ENCODE measurements at places on chromosomes 6 and 20.

DNA sequence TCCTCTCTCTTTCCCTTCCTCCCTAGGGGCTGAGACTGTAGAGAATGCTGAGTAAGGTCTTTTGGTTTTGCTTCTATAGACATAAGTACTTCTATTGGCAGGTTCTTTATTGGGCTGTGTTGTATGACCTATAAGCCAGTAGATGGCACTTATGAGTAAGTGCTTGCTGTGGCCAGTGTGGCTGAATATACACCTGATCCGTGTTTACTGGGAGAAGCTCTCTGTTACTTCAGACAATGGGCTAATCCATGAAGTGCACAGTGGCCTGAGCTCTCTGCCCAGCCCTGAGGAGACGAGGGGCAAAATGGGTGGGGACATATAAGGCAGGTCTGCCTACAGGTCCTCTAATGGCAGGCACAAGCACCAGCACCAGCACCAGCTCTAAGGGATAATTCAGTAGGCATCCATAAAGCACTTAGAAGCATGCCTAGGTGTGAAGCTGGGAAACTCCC lies 610.3 kb downstream of the RNF144B start:
- peak; percentile 7 for DNase-seq

DNA sequence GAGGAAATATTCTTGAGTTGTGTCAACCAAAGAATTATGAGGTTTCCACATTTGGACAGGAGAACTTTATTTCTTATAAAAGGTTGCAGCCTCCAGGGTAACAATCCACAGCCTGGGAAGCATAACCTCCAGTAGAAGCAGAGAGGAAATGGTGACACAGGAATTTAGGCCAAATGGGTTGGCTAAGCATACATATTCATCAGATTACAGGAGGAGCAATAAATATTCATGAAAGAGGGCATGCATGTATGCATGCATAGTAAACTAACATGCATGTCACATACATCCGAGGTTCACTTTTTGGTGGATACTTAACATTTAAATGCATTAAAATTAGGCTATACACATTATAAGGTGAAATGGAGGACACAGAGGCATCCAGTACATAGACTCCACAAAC lies 55.7 kb upstream of the NT5E start:
- DNase-seq, result no peak

GRCh38 chr6:41757271-41757670 lies 10.1 kb upstream of the PGC start:
- DNase-seq, result no peak

DNA sequence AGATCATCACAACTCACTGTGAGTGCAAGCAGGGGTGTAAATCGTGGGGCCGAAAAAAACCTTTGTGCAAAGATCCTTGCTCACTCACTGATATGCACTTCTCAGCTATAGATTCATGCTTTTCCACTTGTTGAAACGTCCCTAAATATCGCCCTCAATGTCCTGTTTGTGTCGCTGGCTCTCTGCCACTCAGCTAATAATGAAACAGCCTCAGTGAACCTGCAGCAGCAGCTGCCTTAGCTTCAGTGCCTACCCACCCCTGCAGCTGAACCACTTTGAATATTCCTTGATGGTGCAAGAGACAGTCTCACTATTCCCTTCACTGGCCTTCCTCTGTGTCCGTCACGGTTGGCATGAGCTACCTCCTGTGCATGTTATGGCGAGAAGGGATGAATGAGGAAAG lies 128.9 kb upstream of the NAA20 start:
- peak; percentile 68 for DNase-seq

GRCh38 chr20:60485012-60485760 lies 527.0 kb downstream of the CDH26 start:
- DNase-seq, result no peak

- no peak for DNase-seq
Measured at GRCh38 chr6:39654121-39654520, 71.1 kb downstream of the KIF6 start.
